Fibroblast of gingiva (primary cell): ENCODE measurements at places on chromosomes 7 and 10.
A peak's percentile ranks its signal among the peaks of the same experiment; 100 is the strongest.

GRCh38 chr7:157700231-157701005 lies 363.6 kb downstream of the DNAJB6 start:
- DNase-seq: no peak

DNA sequence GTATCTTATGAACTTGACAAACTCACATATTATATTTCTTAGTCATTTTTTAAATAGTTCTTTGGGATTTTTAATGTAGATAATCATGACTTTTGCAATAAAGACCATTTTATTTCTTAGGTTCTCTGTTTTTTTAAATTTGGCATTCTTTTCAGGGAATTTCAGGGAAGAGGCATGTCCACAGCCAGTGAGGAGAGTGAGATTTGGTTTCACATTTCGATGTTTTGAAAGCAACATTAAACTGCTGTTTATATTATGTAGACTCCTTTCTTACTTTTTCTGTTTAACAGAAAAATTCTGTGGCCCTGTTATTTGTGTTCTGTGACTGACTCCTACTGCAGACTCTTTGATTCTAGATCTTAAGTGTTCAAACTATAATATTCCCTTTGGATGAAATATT lies 153.7 kb downstream of the FAM107B start:
- peak; percentile 75 for DNase-seq

DNA sequence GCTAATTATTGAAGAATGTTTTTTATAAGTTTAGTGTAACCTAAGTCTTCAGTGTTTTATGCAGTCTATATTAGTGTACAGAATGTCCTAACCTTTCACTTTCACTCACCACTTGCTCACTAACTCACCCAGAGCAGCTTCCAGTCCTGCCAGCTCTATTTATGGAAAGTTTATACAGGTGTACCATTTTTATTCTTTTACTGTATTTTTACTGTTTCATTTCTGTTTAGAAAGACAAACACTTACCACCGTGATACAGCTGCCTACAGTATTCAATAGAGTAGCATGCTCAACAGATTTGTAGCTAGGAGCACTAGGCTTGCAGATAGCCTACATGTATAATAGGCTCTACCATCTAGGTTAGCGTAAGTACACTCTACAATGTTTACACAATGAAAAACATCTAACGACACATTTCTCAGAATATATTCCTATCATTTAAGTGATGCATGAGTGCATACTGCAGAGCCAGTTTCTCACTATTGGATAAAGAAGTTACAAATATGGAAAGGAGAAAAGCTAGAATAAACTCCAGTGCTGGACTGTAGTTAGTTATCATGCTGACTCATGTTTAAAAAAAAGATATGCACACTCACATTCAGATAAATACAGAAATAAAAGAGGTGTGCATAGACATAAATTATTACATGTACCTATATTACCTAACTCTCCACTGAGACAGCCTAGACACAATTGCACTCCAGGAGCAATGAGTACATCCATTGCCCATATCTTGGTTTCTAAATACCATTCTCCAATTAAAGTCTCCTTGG lies 30.4 kb downstream of the STEAP1B start:
- no peak for DNase-seq

DNA sequence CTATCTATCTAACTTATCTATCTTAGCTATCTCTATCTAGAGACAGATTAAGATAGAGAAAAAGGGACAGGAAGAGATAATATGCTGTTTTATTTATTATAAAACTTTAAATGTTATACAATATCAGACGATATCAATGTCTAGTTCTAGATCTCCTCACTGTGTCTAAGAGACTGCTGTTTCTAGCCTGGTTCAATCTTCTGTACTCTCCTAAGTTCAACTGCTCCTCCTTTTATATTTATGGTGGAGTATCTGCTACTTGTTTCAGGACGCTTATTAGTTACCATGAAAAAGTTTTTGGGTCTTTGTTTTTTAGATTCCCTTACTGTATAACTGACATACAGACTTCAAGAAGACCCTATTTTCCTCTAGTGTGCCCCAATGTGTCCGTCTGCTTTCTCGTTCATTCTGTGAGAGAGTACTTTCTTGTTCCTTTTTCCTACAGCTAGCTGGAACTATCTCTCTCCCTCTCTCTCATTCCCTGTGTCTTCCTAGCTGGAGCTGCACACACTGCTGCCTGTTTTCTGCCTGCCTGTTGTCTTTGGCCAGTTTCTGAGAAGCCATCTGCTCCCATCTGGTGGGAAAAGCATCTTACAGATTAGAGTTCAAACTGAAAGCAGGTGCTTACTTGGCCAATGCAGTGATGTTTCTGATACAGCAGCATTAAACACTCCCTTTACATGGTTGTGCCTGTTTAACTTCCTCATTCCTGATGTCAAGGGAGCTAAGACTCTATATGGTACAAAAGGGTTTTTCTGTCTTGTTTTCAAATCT lies 49.4 kb upstream of the ARL4A start:
- no peak for DNase-seq
